ENCODE measurements at places on chromosomes 4 and X.

GRCh38 chr4:8351931-8352367 is 82.4 kb downstream of the HTRA3 start:
- no peak for DNase-seq

DNA sequence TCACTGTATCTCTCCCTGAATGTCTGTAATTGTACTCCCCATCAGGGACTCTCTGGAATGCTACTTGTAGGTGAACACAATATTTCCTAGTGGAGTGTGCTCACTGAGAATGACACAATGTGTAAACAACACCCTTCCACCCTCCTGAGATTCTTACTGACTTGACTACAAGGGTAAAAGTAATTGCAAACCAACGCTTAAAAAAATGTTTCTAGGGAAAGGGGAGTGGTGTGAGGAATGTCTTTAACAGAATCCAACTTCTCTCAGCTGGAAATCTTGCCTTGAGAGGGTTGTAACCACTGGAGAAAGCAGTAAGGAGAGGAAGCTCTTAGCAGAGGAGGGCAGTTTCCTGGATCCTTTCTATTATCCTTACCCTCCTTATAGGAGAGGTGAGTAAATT is 5.1 kb upstream of the RAPGEF2 start:
- DNase-seq: no peak

- no peak for DNase-seq
These were observed 457.1 kb upstream of the BOD1L1 start for GRCh38 chr4:14084598-14084997.

DNA sequence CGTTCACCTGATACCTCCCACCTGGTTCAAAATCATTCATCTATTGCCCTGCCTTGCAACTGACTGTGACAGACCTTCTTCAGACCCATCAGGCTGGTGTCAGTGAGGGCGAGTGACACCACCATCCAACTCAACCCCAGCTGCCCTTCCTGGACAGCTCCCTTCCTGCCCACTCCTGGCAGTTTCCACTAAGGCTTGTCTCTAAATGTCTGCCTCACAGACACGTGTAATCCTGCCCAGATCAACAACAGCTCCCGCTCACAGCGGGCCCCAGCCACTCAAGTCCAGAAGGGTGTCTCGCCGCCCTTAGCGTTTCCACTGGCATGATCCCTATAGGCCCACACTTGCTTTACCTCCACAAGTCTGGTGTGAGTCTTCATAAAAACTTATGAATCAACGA is 28.9 kb downstream of the ACSL1 start:
- DNase-seq: no peak

DNA sequence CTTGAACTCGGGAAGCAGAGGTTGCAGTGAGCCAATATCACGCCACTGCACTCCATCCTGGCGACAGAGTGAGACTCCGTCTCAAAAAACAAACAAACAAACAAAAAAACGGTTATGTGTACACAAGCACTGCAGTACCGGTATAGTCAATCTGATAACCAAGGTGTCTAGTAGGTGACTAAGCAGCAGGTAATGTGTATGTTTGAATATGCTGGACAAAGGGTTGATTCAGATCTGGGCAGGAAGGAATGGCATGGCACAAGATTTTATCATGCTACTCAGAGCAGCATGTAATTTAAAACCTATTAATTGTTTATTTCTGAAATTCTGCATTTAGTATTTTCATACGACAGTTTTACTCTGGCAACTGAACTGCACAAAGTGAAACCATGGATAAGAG is 41.7 kb downstream of the MAGEC1 start:
- no peak for DNase-seq

DNA sequence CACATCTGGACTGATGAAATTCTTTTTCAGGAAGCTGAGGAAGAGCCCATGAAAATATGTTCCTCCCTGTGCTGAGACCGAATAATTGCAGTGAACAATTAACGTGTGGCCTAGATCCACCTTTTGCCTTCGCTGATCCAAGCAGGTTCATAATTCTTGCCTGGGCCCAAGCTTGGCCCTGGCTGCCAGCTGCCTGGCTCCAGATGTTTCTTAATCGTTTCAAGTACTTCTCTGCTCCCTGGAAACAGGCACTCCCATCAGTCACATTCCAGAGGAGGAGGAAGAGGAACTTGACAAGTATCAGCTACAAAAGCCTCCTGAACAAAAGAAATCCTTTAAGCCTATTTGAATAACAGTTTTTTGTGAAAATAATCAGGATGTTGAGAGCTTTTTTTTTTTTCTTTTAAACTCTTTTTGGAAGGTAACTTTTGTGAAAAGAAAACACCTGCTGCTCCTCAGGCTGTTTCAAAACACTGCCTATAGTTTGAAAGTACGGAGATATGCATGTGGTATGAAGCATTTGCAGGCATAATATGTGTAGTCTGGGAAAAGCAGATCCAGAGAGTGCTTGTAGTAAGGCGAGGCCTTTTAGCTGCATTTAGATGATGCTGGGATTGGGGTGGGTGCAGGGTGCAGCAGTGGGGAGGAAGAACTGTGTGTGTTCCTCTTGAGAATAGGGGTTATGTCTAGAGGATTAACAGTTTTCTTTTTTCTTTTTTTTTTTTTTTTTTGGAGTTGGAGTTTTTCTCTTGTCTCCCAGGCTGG is 154.4 kb downstream of the PTTG2 start:
- no peak for DNase-seq
